ENCODE measurements at places on chromosomes 5 and 9.
A peak's percentile ranks its signal among the peaks of the same experiment; 100 is the strongest.

DNA sequence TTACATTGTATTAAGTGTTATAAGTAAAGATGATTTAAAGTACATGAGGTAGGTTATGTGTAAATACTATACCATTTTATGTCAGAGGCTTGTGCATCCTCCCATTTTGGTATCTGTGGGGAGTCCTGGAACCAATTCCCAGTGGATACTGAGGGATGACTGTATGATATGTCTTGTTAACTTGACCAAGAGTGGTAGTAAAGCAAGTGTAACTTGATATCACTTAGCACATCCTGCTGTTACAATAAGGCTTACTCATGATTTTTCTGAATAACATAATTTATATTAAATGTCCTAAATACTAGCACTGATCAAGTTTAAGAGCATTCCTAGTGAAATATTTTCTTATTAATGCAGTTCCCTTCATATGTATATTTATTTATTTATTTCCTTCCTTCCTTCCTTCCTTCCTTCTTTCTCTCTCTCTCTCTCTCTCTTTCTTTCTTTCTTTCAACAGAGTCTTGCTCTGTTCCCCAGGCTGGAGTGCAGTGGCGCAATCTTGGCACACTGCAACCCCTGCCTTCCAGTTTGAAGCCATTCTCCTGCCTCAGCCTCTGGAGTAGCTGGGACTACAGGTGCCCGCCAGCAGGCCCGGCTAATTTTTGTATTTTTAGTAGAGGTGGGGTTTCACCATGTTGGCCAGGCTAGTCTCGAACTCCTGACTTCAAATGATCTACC is 7.5 kb downstream of the NDFIP1 start:
- no peak for DNase-seq

DNA sequence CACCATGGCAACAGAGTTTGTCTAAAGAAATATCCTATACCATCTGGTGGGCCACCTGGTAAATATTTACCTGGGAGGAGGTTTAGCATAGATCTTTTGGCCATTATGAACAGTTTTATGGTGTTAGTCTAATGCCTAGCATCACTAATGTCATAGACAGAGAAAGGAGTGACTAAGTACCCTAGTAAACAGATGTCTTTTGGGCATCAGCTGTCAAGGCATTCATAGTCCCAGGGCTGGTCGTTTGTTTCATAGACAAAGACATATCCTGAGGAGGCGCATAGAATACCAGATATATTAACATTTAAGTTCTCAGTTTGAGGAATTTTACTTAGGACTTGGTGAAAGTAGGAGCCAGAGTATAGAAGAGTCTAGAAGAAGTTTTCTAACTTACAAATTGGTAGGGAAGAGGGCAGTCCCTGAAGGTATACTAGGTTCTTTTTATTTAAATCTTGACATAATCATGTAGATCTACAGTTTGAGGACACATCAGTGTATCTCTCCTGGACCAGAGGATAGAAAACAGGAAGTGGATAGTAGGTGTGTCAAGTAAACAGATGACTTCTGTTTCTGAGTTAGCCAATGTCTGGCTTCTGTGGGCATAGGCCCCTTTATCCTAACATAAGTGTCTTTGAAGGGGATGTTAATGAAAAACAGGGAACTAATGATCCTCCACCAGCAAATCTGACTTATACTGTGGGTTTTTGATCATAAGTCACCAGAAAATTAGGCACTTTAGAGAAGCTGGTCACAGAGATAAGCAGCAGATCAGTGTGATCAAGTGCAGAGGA is 105.0 kb upstream of the PRSS3 start:
- DNase-seq = no peak

- DNase-seq = no peak
These were observed 124.6 kb upstream of the SARDH start for GRCh38 chr9:133862585-133863256.

DNA sequence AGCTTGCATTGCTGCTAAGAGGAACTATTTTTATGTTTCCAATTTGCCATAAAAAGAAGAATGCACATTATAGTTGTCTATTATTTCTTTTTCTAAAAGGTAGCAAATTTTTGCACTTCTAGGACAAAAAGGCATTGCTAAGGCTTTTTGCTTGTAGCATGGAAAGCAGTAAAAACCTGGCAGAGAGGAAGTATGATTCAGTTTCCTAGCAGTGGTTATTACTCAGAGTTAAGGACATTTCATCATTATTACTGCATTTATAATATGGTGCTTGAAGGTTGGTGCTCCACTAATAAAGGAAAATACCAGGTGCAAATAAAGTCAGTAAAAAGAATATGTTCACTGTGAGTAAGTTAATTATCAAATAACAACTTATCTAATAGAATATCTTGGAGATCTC is 179.8 kb upstream of the PLPPR1 start:
- DNase-seq = no peak

DNA sequence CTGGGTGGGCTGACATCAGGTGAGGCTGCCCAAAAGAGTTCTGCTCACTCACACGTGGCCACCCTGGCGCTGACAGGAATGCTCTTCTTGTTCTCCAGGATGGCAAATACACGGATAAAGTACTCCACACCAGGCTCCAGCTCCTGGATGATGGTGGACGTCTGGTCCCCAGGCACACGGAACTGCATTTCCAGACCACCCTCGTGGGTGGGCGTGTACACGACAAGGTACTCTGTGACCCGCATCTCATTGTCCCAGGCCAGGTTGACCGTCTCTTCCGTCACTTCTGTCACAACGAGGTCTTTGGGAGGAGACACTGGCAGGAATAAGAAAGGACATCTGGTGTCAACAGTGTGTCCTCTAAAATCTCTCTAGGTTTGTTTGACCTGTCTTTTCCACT is 33.8 kb downstream of the TNC start:
- DNase-seq = no peak

DNA sequence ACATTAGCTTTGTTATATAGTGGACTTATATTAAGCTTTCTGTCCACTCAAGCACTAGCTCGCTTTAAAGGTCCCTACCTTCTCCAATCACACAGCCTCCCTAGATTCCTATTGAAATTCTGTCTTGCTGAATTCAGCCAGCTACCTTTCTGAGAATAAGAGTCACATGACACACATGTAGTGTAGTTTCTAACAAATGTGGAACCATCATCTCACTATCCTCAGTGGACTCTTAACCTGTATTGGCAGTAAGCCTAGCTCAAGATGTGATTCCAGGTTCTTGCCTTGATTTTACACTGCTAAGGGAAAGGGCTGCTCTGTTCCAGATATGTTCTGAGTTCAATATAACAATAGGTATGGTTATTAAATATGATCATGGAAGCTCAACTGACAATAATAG is 11.4 kb downstream of the FAM219A start:
- DNase-seq = no peak

GRCh38 chr9:34647084-34647403 is 569 bp downstream of the GALT start:
- no peak for DNase-seq

DNA sequence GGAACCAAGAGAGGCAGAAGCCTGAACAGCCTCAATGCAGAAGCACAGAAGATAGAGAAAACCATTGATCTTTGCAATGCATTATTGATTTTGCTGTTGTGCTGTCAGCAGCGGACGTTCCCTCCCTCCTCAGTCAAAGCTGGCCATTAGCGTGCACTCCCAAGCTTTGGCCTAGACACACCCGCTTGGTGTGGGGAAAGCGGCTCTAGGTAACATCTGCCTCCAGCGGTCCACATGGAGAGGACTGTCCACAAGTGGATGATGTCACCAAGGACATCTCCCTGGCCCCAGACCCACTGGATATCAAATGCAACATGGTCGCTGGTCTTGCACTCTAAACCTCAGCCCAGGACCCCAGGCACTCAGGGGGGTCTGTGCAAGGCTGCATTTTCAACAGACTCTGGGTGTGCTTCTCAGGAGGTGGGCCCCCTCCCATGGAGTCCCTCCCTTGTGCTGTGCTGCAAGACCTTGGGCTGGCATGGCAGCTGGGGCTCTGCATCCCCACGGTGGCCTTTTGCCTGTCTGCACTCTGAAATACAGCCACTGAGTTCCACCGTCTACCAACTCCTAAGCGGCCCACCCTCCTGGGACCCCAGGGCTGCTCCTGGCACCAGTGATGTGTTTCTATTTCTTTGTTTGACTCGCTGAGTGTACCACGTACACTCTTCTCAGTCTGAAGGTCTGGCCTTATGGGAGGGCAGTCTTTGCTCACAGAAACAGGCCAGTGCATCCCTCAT is 1.9 kb downstream of the SEMA4D start:
- no peak for DNase-seq

DNA sequence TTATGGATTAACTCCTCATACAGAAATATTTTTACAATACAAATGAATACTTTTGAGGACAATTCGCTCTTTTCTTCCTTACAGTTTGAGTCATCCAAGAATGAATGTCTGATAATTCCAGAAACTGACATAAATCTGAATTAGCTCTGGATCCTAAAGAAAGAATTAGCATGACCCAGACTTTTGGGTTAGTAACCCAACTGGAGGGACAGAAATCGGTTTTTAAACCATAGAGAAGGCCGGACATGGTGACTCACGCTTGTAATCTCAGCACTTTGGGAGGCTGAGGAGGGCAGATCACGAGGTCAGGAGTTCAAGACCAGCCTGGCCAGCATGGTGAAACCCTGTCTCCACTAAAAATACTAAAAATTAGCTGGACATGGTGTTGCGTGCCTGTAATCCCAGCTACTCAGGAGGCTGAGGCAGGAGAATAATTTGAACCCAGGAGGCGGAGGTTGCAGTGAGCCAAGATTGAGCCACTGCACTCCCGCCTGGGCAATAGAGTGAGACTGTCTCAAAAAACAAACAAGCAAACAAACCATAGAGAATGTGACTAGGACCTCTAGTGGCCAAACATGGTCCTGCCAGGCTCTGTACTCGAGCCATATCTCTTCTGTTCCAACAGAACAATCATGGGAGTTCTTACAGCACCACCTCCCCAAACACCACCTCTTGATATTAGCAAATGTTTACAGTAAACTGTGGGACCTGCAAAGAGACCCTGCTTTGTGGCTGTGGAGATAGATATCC is 44.8 kb downstream of the LURAP1L start:
- DNase-seq = no peak

DNA sequence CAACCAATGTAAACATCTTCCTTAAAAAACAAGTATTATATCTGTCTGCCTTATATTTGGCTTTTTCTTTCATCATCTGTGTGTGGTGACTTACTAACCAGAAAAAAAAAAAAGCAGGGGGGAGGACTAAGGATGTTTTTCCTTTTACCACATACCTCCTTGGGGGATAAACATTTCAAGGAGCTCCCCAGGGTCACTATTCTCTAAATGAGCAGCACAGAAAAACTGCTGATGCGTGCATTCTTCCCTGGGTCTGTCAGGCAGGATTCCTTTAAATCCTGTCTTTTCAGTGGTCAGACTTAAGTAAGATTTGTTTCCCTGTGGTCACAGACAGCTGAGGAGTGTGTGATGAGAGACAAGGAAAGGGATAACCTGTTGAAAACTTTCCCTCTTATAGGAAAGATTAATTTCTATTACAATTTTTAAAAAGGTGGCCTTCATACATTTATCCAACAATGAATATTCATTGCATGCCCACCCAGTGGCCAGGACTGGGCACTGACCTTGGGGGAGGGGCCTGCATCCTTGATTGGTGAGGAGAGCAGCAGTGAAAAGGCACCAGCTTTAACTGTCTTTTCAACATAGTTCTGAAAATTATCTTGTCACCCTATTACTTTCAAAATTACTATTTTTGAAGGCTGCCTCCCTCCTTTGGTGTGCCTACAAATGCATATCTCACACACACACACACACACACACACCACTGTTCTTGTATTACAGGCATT is 123.1 kb downstream of the TLE4 start:
- DNase-seq = no peak

GRCh38 chr5:133376986-133377385 is 235.4 kb downstream of the FSTL4 start:
- DNase-seq = peak; percentile 40

GRCh38 chr5:176922817-176923216 is 23.7 kb upstream of the HK3 start:
- DNase-seq = no peak

- DNase-seq = no peak
These were observed 14.5 kb upstream of the NTNG2 start for GRCh38 chr9:132147331-132147730.

DNA sequence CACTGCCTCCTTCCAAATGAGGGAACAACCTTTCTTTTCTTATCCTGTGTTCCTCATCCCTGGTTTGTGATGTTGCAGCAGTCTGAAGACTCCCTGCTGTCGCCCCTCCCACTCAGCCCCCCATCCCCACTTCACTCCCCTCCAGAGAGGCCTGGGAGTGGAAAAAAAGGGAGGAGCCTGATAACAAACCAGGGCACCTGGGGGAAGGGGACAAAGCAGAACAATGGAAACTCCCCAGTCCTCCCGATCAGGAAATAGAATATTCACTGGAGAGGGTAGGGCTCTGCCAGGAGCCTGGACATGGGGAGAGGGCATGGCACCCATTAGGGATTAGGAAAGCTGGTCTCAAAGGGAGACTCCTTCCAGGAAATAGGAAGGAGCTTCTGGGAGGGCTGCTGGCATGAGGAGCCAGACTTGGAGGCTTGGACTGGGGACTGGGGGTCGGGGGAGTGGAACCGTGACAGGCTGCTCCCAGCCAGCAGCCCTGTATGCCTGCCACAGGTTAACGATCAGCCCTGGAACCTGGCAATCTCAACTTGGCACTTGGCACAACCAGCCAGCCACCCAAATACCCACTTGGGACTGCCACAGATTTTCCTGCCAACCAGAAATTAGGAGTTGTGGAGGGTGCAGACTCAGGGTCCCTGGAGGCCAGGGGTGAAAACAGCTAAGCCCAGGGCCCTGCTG is 20.0 kb downstream of the PCDH1 start:
- DNase-seq = no peak

GRCh38 chr9:28342815-28343338 is 769.6 kb upstream of the C9orf72 start:
- DNase-seq = no peak

- no peak for DNase-seq
These were observed 28.7 kb downstream of the SMIM32 start for GRCh38 chr5:136164226-136164625.

DNA sequence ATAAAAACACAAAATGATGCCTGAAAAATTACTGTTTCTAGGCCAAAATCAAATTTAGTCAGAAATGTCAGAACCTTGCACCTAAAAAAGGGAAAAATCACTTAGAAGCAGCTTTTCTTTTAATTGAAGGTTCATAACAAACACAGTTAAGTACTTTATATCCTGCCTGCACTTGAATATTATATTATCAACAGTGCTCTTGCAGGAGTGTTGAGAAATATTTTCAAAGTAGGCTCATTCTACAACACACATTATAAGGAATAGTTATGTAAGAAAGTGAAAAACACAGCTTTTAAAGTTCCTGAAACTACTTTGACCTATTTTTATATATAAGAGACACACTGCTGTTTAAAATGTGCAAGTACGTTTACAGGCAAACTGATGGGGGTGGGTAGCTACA is 8.3 kb downstream of the EDIL3 start:
- no peak for DNase-seq

- no peak for DNase-seq
These were observed 407.2 kb upstream of the CLINT1 start for GRCh38 chr5:158265931-158266700.
